Activated CD8-positive, alpha-beta memory T cell treated with anti-CD3 and anti-CD28 coated beads, Interleukin-2, amount 50 U/mL, for 4 hours (primary cell): ENCODE measurements at places on chromosomes 4 and X.
A peak's percentile ranks its signal among the peaks of the same experiment; 100 is the strongest.

DNA sequence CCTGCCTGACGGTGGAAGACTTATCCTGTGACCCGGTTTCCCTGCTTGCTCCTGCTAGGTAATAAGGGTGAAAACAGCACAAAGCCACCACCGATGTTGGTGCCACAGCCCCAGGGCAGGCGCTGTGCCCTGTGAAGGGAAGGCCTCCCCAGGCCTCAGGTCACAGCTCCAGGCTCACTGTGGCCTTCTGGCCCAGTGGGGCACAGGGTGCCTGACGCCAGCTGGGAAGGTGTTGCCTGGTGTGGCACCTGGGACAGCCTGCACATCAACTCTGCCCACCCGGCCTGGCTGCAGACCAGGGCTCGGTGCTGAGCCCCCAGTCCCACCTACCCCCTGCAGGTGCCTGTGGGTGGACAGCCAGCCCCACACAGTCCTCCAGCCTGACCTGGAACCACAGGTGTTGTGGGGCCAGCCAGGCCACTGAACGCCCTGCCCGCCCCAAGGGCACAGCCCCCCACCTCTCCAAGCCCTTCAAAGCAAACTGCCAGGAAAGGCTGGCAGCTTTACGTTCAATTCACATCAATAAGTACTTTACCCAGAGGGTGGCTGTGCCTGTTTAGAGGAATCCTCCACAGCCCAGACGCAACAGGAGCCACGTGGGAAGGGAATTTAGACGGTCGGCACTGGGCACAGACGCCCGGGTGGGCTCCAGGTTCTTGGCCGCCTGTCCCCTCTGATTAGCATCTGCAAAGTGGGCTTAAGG lies 54.3 kb downstream of the ZFYVE28 start:
- no peak for DNase-seq

DNA sequence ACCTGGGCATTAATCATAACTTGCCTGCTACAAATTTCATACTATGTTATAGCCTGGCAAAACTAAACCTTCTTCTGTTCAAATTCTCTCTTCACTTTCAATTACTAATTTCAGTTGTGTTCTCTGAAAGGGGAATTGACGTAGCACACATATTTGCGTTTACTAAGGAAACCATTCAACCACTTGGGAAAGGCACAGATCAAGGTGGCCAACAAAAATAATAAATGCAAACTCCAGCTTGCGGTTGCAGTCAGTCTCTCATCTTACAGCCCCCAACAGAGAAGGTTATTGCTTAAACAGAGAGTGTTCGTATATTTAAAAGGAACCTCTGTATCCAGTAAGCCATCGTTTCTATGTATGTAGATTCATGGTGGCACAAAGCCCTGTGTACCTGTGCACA lies 4.0 kb downstream of the SRPX start:
- no peak for DNase-seq

GRCh38 chrX:68942840-68943239 lies 114.0 kb downstream of the EFNB1 start:
- no peak for DNase-seq

DNA sequence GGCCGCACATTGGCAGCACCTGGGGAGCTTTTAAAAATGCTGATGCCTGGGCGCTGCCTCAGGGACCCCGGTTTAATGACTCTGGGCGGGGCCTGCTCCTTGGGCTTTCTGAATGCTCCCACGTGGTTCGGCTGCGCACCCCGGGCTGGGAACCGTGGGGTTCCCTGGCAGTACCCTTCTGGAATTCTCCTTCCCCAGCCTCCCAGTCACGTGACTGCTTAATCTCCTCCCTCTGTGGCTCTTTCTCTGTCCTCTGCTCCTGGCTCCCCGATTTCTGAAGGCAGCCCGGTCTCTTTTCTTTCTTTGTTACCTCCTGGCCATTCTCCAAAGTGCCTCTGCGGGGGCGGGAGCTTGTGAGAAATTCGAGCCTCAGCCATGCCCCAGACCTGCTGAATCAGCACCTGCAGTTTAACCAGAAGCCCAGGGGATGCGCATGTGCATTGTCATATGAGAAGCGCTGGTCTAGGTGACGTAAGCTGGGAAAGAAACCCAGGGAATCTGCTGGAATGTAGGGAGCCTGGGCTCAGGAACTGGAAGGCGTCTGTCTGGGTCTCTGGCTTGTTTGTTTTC lies 16.6 kb downstream of the CLCN4 start:
- DNase-seq = no peak

GRCh38 chr4:70946939-70947338 lies 44.8 kb downstream of the MOB1B start:
- DNase-seq = no peak

- no peak for DNase-seq
Observed at GRCh38 chrX:142428916-142429315, 223.8 kb upstream of the MAGEC2 start.

DNA sequence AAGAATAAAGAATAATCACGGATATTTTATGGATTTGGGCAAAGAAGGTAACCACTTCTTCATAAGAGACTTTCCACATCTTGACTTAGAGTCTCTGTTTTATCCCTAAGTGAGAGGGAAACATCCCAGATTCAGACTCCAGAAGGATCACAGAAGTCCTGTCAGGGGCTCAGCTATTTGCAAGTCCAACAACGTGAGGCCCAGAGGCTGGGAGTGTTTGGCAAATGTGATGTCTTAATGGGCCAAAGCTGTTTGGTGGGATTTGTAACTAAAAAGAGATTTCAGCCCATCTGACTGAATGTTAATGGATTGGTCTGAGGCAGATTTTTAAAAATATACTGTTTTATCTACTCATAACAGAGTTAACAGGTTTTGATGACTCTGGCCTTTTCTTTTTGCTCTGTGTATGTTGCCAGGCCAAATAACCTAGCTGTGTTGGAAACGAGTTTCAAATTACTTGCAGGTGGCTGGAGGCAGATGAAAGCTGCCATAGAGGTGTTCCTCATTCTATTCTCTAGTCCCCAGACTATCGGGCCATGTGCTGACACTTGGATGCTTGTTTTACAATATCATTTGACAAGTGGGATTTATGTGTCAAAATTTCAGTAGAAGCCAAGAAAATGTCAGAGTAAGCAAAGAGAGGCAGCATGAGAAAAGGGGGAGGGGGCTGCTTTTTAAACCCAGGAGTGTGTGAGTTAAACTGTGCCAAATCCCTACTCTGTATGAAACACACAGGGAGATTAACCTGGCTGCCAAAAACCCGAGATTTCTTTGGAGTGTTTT lies 330.9 kb downstream of the DCHS2 start:
- DNase-seq = no peak

DNA sequence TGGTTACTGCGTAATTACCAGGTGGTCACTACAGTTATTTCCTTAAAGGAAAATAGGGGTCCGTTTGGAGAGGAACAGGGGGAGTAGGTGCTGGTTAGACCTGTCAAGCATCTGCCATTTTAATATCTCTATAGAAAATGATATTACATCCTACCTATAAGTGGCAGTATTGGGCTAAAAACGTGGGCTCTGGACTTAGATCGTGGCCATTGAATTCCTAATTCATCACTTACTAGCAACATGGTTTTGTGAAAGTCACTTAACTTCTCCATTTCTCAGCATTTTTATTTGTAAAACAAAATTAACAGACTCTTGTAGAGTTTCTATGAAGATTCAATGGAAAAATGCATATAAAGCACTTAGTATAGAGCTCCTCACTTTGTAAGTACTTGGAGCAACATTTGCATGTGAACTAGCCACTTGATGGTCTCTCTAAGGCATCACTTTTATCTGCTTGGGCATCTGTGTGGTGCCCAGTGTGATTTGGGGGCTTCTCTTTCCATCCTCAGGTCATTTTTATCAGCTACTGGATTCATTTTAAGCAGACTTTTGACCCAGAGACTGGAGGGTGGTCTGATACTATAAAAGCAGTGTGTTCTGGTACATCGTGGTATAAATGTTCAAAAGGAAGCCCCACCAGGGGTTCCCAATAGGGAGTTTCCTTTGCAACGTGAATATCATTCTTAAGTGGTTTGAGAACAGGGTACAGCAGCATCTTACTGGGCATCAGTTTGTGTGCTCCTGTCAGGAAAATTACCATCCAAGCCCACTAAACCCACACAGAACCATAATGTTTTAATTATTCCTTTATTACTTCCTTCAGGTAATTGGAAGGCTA lies 42.7 kb upstream of the RASSF6 start:
- no peak for DNase-seq

DNA sequence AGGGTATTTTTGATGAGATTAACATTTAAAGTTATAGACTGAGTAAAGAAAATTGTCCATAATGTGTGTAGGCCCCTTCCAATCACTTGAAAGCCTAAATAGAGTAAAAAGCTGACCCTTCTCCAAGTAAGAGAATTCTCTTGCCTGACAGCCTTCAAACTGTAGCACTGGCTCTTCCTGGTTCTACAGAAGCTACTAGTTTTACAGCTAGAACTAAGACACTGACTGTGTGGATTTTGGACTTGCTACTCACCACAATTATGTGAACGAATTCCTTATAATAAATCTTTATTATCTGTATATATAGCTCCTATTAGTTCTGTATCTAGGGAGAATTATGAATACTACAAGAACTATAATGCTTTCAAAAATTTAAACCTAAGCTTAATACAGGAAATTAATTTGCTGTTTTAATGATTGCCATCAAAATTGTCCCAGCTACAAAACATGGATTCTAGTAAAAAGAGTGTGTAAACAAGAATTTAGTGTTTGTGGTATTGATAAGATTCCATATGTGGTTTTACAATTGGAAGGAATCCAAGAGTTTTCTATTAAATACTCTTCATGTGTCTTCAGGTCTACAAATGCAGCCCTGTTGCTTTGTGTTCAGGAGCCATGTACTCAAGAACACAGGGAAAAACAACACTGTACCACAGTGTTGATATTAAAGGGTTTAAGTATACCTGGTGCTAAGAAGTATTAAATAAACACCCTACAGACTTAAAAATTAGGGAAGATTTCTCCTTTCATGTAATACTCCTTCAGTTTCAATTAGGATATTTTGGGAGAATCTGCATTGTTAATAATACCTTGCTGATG lies 366.5 kb downstream of the CXXC4 start:
- DNase-seq = no peak

DNA sequence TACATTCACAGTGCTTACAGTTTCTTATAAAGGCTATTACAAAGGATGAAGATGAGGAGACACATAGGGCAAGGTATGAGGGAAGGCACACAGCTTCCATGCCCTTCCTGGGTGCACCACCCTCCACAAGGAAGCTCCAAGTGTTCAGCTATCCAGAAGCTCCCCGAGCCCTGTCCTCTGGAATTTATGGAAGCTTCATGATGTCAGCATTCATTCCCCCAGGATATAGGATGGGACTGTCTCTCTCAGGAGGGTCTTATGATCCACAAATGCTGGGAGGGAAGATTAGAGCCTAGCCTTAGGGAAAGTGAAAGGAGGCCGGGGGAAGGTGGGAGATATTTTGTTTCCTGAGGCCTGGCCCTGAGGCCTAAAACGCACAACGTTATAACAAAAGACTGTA lies 236.0 kb downstream of the ANK2 start:
- DNase-seq = no peak

- DNase-seq = no peak
Observed at GRCh38 chr4:36651253-36651652, 369.8 kb downstream of the DTHD1 start.

- DNase-seq = no peak
Observed at GRCh38 chr4:184298254-184298653, 80.6 kb upstream of the ENPP6 start.

GRCh38 chr4:13990596-13991589 lies 363.4 kb upstream of the BOD1L1 start:
- DNase-seq = no peak

GRCh38 chr4:4869731-4870571 lies 10.5 kb downstream of the MSX1 start:
- DNase-seq = no peak

- DNase-seq = no peak
Observed at GRCh38 chr4:109462297-109462696, 28.7 kb downstream of the SEC24B start.

GRCh38 chr4:973431-974397 lies at the start of gene DGKQ:
Gene DGKQ, minus strand, starts transcription at chr4:973569. Its CDS starts 87 bp downstream, at chr4:973482.
- DNase-seq = peak; percentile 89

GRCh38 chr4:186537843-186538521 lies 17.4 kb downstream of the MTNR1A start:
- DNase-seq = no peak

GRCh38 chr4:36921476-36922216 lies 322.9 kb upstream of the NWD2 start:
- DNase-seq = no peak

GRCh38 chr4:113636438-113636818 lies 125.1 kb downstream of the CAMK2D start:
- peak; percentile 17 for DNase-seq

GRCh38 chrX:151552743-151553142 lies 10.7 kb upstream of the PASD1 start:
- DNase-seq = no peak

GRCh38 chr4:159506801-159507517 lies 404.1 kb downstream of the RAPGEF2 start:
- no peak for DNase-seq

GRCh38 chrX:49177873-49178480 lies 6.3 kb downstream of the PLP2 start:
- no peak for DNase-seq
